ENCODE measurements at places on chromosomes 1 and 21. TPM values are rescaled to one million over a fixed set of nuclear protein-coding genes. Genes with fewer than 3 reads are reported as not detected.

DNA sequence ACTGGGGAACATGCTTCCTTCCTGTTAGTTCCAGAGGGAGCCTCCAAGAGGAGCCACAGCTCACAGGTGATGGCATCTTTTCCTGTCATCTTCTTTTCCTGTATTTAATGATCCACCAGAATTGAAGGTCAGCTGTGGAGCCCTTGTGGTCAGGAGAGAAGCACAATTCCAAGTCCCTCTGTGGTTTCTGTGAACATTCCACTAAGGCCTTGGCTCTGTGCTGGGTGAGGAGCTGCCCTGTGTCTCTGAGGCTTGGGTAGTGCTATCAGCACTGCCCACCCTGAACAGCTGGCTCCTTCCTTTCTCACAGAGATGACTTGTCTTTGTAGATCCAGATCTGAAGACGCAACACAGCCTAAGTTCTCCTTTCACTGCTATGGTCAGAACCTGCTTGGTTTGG lies 141.9 kb upstream of the MAP1LC3C start:
- DNase-seq = no peak

- DNase-seq = no peak
These were observed 99.2 kb downstream of the PROX1 start for GRCh38 chr1:214086945-214087344.

DNA sequence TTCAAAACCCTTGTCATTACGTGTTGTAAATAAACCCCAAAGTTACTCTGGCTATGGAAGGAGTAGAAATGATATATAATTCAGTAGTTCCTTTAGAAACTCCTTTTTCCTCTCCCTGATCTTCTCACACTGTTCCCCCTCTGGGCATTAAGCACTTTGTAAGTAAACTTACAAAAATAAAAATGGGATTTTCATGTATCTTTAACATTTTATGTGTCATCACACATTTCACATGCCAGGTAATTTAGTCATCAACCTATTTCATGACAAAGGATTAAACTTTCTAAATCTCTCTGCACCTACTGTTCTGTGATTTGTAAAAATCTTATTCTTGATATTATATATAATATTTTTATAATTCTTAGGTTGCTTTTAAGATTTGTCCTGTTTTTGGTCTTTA lies 176.9 kb downstream of the NEK7 start:
- DNase-seq = no peak

DNA sequence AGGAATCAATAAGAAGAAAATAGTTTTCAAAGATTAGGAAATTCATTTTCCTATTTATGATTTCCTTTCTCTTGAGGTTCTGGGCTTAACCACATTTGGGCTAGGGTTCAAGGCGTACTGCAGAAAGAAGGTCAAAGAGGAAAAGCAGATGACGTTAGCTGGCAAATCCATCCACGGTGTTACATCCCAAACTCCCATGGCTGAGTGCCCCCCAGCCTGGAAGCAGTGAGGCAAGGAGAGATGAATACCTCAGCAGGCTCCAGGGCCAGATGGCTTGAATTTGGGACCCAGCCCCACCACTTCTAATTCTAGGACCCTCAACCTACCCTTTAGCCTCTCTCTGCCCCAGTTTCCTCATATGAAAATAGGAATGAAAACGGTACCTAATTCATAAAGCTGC lies 17.7 kb downstream of the SUSD4 start:
- no peak for DNase-seq

The NEXN gene
- total RNA-seq = not detected
